Stimulated activated CD8-positive, alpha-beta memory T cell treated with anti-CD3 and anti-CD28 coated beads, Interleukin-7, amount 100 ng/mL, for 24 hours (primary cell): ENCODE measurements at places on chromosomes 16 and 17.

GRCh38 chr16:67173808-67174705 is 3.7 kb downstream of the NOL3 start:
- DNase-seq, result no peak

DNA sequence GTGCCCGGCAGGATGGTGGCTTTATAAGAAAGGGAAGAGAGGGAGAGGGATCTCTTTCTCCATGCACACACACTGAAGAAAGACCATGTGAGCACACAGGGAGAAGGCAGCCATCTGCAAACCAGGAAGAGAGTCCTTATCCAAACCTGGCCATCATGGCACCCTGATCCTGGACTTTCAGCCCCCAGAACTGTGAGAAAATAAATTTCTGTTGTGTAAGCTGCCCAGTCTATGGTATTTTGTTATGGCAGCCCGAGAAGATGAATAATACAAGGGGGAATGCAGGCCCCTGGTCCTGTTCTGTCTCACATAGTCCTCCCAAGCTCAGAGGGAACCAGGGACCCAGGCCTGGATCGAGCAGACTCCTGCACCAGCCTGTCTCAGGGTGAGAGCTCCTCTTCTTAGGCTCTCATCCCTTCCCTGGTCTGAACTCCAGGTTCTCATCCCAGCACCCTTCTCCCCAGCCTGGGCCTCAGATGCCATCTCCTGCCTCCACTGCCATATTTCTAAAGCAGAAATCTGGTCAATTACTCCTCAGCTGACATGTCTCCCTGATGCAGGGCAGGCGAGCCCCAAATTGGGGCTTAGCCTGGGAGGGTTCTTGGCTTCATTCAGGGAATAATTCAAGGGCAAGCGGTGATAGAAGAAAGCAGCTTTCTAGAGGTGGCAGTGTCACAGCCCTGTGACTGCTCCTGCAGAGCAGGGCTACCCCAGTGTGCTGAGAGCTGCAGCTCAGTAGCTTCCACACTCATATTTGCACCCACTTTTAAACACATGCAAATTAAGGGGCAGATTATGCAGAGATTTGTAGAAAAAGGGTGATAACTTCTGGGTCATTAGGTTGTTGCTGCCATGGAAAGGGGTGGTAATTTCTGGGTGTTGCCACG is 28.8 kb downstream of the IGFBP4 start:
- DNase-seq, result no peak

DNA sequence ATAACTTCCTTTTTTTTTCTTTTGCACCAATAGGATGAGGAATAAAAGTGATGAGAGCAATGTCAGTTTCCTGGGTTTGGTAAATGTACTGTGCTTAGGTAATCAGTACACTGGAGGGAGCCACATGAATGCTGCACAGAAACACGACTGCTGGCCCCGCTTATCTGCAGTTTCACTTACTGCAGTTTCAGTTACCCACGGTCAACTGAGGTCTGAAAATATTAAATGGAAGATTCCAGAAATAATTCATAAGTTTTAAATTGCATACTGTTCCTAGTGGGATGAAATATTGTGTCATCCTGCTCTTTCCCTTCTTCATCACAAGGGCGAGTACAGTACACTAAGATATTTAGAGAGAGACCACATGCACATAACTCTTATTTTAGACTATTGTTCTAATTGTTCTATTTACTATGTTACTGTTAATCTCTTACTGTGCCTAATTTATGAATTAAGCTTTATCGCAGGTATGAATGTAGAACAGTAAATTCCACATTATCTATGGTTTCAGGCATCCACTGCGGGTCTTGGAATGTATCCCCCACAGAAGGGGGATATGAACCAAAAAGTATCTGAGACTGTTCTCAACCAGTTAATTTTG is 6.4 kb upstream of the LGALS3BP start:
- DNase-seq, result no peak

GRCh38 chr17:47882247-47882646 is 13.8 kb upstream of the SP2 start:
- DNase-seq, result no peak

DNA sequence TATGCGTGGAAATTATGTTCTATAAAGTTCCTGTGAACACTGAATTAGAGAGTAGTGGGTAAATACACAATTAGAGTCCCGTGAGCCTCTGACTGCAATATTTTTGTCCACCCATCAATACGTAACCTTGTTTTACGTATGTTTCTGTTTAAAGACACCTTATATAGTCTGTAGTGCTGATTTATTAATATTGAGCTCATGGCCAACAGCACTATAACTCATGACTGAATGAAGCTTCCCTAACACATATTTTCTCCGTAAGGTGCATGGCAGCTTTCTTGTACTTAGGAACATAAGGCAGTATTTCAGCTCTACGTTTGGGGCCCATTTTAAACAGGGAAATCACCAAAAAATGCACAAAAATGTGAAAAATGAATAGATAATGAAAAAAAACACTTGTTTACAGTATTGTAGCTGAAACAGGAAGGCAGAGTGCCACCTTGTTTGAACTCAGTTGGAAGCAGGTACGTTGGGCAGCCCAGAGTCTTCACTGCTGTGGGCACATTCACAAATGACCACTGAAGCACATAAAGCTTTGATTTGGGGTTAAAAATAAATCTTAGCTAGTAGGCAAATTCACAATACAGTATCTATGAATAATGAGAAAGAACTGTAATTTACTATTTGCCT is 108.5 kb downstream of the CNTNAP4 start:
- no peak for DNase-seq

DNA sequence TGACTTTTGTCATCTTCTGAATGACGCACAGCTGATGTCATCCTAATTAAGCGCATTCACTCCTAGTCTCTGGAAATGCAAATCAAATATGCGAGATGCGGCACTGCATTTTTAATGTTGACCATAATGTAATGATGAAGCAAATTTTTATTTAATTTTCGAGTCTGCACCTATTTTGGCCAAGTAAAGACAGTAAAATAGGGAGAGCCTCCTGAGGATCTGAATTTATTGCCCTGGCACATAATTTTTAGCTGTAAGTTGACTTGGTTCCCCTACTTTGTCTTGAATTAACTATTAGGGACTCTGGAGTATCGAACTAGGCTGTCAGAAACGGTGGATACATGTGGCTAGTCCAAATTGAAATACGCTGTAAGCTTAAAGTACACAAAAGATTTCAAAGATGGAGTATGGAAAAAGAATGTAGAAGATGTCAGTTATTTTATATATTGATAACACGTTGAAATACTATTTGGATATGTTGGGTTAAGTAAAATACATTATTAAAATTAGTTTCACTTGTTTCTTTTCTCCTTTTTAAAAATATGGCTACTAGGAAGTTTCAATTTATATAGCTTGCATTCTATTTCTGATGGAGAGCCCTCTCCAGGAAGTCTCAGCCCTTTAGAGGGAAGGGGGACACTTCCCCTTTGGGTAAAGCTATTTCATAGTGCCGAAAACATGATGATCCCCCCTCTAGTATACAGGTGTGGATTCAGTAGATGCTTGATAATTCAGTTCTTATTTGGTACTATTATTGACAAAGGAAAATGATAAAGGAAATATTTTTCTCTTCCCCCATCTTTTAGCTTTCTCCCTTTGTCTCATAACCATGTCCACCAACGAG is 991 bp downstream of the KPNA2 start:
- no peak for DNase-seq

- DNase-seq, result no peak
Observed at GRCh38 chr17:1966274-1967086, 58.7 kb downstream of the RTN4RL1 start.

GRCh38 chr17:39792526-39793221 is 54.9 kb downstream of the GRB7 start:
- DNase-seq, result no peak

- DNase-seq, result no peak
Observed at GRCh38 chr17:15398291-15398690, 56.9 kb upstream of the TEKT3 start.

DNA sequence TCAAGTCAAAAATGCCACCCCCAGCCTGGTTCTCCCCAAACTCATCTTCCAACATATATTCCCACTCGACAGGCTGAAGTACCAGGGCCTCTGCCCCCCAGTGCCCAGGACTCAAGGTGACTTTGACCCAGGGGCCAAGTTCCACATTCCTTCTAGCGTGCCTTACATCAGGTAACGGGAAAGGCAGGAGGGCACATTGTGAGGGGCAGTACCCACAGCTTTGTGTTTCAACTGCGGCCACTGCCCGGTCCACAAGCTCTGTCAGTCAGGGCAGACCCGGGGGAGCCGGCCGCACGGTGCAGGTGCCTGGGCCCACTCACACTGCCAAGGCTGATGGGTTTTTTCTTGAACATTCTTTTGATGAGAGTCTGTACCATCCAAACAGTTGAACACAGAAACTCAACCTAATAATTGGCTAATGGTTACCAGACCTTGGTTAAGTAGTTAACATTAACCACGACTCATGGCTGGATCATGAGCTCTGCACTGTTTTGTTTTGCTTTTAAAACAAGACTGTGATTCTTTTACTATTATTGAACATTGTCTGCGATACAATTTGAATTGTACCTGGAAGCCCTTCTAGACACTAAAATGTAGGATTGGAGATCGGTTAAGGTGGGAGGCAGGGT is 17.6 kb downstream of the ACE start:
- DNase-seq, result no peak

DNA sequence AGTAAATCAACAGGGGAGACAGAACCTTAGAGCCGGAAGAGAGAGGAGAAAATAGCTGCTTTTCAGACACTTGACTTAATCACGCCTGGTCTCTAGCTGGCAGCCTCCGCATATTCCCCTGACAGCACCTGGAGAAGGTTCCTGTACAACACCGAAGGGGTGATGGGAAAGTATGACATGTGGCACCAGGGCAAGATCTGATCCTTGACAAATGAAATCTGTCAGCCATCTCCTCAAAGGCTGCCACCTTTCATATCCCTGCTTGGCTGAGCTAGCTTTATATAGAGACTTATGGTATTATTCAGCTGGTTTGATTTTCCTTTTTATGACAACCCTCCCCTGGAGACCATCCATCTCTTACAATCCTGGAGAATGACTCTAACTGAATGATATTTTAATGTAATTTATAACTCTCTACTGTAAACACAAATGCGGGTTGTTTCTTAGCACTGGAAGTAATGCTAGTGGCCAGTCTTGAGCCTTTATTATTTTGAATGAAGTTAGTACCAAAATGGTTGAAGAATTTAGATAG is 1205.3 kb upstream of the CDH8 start:
- DNase-seq, result no peak

- no peak for DNase-seq
Observed at GRCh38 chr16:79250502-79251098, 349.9 kb downstream of the MAF start.

DNA sequence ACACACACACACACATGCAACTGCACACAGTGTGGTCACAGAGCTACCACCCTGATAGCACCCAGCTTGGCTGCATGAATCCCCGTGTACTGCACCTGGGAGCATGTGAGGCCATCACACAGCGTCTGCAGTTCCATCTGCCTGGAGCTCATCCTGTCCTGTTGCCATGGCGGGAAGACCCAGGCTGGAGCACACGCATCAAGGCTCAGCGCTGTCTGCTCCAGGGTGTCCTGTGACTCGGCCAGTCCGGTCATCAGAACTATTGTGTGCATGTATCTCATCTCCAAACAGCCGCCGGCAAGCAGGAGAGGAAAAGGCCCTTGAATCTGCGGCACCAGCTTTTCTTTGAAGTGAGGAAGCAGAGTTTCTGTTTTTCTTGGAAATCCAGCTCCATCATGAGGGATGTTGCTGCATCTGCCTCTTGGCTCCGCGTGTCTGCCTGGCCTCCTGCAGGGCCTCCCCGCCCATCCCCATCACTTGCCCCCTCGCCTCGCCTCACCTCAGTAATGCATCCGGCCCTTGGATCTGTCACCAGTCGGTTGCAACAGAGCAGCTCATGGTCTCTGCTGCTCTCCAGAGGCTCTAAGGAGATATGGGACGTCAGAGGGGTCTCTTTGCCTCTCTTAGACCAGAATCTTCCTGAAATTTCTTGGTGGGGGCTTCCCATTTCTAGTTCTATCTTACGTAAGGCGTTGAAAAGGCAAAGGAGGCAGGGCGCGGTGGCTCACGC is 23.7 kb downstream of the CACNG4 start:
- DNase-seq, result no peak

- peak; percentile 84 for DNase-seq
Observed at GRCh38 chr17:81295031-81295675, at the start of gene SLC38A10. Gene SLC38A10, minus strand, starts transcription at chr17:81295307. Its CDS starts 386 bp downstream, at chr17:81294921.

DNA sequence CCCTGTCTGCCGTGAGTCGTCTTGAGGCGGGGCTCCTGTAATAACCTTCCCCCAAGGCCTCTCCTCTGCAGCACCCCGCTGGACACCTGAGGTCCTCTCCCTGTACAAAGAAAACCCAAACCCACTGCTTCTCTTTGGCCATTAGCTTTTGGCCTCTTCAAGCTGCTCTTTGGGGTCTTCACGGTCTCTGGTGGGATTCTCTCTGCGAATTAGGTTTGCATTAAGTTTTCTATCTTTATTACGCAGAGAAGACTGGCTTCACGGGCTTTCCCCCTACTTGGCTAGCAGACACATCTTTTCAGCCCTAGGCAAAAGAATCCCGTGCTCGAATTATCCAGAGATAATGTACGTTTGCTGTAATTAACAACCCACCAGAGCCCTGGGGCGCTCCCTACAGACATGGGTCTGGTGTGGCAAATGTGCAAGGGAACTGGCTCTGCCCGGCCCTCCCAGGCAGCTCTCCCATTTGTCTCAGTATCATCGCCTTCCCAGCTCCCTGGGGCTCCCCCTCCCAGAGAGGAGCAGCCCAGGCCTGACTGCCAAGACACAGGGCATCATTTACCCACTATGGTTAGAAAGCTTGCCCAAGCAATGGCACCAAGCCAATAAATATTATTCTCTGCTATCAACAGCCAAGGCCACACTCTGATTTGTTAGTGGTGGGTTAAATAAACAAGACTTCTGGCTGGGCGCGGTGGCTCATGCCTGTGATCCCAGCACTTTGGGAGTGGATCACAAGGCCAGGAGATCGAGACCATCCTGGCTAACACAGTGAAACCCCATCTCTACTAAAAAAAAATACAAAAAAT is 24.7 kb upstream of the KLHDC4 start:
- DNase-seq, result no peak

- peak; percentile 4 for DNase-seq
Observed at GRCh38 chr16:19223235-19224170, 55.5 kb downstream of the SYT17 start.

DNA sequence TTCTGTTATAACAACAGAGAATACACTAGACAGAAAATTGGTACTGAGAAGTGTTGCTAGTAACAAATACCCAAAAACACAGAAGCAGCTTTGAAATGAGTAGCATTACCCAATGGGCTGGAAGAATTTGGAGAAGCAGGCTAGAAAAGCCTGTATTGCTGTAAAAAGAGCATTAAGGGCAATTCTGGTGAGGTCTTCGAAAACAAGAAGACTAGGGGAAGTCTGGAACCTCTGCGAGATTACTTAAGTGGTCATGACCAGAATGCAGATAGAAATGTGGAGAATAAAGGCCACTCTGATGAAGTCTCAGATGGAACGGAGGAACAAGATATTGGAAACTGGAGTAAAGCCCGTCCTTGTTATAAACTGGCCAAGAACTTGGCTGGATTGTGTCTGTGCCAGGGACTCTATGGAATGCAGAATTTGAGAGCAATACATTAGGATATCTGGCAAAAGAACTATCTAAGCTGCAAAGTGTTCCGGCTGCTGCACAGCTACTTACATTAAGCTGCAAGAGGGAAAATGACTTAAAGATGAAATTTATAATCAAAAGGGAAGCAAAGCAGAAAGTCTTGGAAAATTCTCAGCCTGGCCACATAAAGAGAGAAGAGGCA is 44.9 kb upstream of the PEMT start:
- no peak for DNase-seq
